ENCODE measurements at places on chromosomes 3 and 15.

DNA sequence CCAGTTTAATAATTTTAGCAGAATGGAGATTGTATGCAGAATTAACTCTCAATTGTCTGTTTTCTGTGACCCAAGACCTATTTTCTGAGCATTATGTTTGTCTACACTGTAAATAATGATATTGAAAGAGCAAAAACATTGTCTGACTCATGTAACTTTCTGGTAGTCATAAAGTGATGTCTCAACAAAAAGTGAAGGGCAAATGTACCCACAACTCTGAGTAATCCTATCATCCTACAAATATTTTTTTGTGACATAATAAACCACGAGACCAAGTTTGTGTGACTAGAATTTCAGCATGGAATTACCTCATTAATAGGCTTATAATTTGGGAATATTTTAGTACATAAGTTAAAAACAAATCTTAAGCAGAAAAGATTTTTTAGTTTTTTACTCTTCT, 15.4 kb upstream of the ABHD10 start:
- no peak for DNase-seq

DNA sequence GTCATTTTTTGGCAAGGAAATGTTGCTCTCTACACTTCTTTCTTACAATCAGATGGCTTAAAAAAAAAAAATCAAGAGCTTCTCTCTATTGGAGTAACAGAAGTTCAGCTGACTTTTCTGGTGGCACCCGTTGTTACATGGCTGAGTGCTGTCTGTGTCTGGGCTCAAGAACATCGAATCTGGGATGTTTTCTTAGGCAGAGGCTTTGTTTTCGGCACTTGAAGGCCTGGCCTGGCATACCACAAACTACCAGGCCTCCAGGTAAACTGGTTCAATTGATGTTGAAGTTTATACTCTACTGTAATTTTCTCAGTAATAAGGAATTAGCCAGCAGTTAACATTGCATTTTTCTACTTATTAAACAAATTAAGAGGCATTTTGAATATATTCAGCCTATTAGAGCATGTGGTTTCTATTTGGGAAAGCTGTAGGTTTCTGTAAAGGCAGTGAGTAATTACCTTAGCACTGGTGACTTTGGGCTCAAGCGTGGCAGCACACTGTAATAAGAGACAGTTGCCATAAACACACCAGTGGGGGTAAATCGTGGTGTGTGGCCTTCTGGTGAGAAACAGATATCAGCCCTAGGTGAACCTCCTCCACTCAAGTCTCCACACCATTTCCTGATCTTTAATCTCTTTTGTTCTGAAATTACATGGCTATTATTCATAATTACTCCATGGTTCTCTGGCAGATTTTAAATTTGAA, 544.7 kb downstream of the MECOM start:
- DNase-seq: no peak

DNA sequence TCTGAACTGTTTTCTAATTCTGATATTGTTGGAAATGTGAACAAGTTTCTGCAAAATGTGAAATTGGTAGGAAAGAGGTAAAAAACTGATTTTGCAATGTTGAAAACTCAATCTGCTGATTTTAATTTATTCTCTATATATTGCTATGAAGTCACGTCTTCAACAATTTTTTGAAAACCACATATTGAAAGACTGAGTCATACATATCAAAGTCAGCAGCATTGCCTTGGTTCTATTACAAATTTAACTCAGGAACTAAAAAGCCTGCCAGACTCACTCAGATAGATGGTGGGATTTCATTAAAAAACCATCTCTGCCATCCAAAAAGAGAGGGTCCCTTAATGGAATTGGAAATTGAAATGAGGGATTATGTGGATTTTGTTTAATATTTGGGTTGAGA, 351.4 kb downstream of the CNTN3 start:
- DNase-seq: no peak

DNA sequence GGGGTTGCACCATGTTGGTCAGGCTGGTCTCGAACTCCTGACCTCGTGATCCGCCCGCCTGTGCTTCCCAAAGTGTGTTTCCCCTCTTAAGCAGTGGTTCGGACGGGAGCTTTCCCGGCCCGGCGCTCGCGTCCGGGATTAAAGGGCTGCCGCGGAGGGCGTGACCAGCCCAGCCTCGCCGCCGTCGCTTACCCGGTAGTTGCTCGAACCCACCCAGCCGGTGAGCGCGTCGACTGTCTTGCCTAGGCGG, 513 bp downstream of the CLASP2 start:
- no peak for DNase-seq

- no peak for DNase-seq
Observed at GRCh38 chr3:149377408-149378364, at the start of gene TM4SF1. Gene TM4SF1 (minus strand): TSS chr3:149377649. CDS start chr3:149377547, 102 bp downstream.

DNA sequence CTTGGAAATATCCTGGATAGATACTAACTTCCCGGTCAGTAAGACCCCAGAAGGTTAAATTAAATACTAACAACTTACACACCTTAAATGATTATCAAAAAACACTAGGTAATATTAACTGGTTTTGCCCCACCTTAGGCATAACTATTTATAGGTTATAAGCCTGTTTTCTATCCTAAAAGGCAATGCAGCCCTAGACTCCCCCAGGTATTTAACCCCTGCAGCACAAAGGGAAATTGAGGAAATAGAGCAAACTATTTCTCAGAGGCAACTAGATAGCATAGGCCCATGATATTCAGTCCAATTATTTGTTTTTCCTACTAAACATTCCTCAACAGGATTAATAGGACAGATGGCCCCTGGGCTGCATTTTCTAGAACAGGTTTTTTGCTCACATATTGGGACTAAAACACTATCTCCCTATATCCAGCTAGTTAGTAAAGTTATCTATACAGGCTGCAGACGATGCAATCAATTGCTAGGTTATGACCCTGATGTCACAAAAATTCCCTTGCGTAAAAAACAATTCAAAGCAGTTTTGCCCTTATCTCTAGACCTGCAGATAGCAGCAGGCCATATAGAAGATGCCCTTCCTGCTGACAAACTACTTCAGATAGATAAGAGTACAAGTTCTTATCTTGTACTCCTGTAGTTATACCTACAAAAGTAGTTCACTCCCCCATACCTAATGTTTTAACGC, 221.3 kb downstream of the DTWD1 start:
- DNase-seq: no peak

DNA sequence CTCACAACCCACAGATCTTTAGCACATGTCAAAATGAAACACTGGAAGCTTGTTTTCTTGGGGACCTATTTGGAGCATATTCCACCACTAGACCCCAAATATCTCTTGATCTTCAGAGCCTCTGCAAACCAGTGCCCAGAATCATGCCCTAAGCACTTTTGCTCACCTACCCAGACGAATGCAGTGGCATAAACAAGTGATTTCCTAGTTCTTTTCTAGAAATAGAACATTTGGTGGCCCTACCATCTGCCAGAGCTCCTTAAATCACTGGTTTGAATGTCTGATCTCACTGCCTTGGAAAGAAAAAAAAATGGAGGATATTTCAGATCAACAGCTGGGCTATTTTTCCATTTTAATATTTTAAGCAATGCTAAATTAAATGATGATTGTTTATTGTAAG, 5.3 kb downstream of the ZIC4 start:
- no peak for DNase-seq

DNA sequence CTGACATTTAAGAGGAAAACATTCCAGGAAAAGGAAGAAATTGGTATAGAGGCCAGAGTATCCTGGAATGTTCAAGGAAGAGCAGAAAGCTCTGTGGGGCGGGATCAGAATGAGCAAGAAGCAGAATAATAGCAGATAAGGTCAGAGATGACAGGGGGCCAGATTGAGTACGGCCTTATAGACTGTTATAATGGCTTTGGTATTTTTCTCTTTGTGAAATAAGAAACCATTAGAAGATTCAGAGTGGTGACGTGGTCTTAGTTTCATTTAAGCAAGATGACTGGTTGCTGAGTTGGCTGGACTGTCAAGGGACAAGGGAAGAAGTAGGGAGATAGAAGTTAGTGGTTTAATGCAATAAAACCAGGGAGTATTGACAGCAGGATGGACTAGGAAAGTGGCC, 218.3 kb upstream of the SOX2 start:
- DNase-seq: no peak

DNA sequence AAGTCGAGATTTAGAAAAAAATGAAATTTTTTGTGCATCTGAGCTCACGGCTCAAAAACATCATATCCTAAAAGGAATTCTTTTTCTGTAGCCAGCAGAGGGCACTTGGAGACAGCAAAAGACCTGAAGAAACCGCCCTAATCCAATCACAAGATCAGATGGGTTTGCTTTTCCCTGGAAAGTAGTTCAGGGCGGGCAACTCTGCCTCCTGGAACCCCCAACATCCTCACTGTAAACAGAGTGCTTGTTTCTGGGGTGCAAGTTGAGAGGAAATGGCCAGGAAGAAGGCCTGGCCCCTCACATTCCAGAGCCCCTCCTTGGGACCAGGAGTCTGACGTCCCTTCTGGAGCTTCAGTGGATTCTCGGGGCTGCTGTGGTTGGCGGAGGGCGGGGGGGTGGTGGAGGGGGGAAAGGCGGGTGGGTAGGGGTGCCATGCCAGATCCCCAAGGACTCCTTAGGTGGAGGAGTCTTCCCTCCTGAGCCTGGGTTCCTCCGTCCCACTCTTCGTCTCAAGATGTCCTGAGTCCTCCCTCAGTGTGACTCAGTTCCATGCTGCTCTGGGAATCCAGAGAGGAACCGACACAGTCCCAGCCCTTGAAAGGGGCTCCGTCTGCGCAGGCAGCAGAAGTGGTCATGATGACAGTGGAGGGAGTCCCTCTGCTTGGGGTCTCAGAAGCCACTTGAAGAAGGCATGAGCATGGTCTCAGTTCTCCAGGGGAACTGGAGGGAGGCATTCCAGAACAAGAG, 35.9 kb downstream of the CCK start:
- DNase-seq: no peak

- DNase-seq: no peak
Observed at GRCh38 chr3:184058029-184058428, 5.2 kb downstream of the HTR3C start.

DNA sequence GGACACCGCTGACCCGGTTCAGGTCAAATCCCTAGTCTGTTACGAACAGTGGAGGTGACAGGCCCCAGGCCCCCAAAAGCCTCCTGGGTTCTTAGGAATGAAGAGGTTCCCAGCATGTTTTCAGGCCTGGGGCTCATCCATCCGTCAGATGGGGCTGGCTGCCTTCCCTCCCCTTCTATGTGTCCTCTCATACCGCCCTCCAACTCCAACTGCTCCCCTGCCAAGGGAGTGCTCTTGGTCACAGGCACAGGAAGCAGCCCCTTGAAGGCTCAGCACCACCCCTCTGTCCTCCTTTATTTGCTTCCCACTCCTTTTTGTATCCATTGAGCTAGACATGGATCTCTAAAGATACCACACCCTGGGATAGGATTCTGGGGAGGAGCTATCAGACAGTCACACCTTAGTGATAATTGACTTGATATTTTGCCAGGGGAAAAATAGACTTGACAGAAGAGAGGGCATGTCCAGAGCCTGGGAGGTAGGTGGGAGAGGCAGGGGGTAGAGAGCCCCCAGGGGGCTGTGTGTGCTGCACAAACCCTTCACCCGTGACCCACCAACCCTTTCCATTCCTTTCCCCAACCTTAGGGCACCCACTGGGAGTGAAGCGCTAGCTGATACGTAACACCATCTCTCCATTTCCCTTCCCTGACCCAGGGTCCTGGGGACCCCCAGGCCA, 10.7 kb upstream of the CSPG4 start:
- DNase-seq: no peak

DNA sequence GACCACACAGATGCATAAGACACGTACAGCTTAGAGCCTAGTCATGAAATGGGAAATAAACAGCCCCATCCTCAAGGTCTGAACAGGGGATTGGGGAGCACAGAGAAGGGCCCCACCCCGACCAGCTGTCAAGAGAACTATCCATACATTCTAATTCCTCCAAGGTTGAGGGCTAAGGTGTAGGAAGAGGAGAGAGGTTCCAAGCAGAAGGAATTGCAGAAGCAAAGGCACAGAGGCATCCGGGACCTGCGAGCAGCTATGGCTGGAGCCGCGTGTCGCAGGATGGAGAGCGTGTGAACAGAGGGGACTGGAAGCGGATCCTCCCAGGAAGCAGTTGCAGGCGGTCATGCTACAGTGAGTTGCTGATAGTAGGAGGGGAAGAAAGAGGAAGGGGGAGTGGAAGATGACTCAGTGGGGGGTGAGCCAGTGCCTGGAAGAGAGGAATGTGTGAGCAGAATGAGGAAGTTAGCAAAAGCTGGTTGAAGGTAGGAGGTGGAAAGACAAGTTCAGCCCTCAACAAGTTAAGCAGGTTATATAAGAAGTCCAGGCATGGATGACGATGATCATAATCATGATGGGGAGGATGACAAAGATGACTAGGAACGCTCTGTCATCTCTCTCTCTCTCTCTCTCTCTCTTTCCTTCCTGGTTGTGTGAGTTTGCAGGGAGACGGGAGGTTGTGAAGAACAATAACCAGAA, 89.7 kb downstream of the LIPC start:
- DNase-seq: no peak

GRCh38 chr3:12483872-12484197, 445 bp upstream of the TSEN2 start:
- DNase-seq: no peak

DNA sequence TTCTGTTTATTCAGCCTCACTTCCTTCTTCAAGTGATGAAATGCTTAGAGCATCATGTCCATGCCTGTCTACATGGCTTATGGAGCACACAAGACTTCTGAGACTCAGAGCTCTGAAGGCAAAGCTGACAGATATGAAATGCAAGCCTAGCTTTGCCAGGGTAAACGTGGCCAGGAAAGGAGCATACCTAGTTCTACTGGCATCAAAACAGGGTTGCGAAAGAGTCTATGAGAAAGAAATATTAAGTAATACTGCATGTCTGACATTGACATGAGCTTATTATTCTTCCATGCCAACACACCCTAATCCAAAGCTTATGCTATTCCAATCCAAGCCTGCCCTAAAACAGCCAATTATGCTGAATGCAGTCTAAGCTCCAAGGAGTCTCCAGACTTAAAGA, 391.5 kb downstream of the ERC2 start:
- DNase-seq: no peak

DNA sequence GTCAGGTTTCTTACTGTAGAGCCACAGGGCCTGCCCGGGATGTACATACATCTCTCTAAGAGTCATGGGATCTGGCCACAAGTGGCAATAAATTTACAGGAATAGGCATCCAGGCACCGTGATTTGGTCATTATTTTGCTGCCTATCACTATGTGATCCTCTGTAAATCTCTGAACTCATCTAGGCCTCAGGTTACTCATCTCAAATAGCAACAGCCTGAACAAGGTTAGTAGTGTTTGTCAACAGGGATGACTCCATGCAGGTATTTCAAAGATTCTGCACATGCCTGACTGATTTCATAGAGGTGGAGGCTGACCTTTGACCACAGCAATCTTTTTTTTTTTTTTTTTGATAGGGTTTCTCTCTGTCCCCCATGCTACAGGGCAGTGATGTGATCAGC, 88.8 kb upstream of the TBL1XR1 start:
- DNase-seq: no peak

DNA sequence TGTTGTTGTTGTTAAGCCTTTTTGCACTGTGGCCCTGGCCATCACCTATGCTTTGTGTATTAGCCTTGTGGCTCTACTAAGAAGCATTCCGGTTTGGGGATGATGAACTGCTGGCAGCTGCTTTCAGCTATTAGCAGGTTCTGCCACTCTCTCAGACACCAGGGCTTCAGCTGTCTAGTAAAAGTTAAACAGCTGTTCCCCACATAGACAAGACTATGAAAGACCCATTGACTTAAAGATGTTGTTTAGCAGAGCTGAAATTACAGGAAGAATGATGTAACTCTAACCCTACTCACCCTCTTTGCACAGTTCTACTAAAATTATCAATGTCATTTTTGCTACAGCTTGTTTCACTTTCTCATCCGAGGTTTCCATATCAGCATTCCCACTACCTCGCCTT, 131.2 kb upstream of the CGNL1 start:
- no peak for DNase-seq
